ENCODE measurements at places on chromosomes 3 and 15. TPM values are rescaled to one million over a fixed set of nuclear protein-coding genes. Genes with fewer than 3 reads are reported as not detected.

GOLGA8O gene
- not detected for total RNA-seq

PLS1 gene
- total RNA-seq: 40.3 TPM

STAC gene
- total RNA-seq: not detected

SOX14 gene
- not detected for total RNA-seq

CLEC3B gene
- not detected for total RNA-seq

C3orf20 gene
- total RNA-seq: not detected

GSK3B gene
- 23.3 TPM for total RNA-seq

PAK2 gene
- total RNA-seq: 29.5 TPM

TNFAIP8L3 gene
- total RNA-seq: 3.6 TPM

FETUB gene
- total RNA-seq: not detected

GOLGA8T gene
- not detected for total RNA-seq

SPTSSB gene
- 0.52 TPM for total RNA-seq

B4GALT4 gene
- total RNA-seq: 8.1 TPM

GOLGA8J gene
- total RNA-seq: not detected

NR1I2 gene
- total RNA-seq: 0.08 TPM

UROC1 gene
- not detected for total RNA-seq

NR2E3 gene
- 0.13 TPM for total RNA-seq
